ENCODE measurements at places on chromosomes 7 and 10. TPM values are rescaled to one million over a fixed set of nuclear protein-coding genes. Genes with fewer than 3 reads are reported as not detected.

LIPK gene
- total RNA-seq = not detected

GHRHR gene
- not detected for total RNA-seq

PLPP4 gene
- total RNA-seq = not detected

MACC1 gene
- total RNA-seq = 1.3 TPM

GPRIN2 gene
- total RNA-seq = 2.8 TPM

NUTM2E gene
- 0.21 TPM for total RNA-seq

CARD11 gene
- total RNA-seq = 2.9 TPM

TRIM74 gene
- not detected for total RNA-seq

SPDYE5 gene
- not detected for total RNA-seq

TMEM213 gene
- total RNA-seq = not detected

WIPF3 gene
- 3.3 TPM for total RNA-seq

GATA3 gene
- total RNA-seq = 0.60 TPM

SP8 gene
- total RNA-seq = 0.21 TPM

LRGUK gene
- total RNA-seq = 2.1 TPM

CUEDC2 gene
- total RNA-seq = 149 TPM

TRA2A gene
- 46.3 TPM for total RNA-seq

Data from tibial nerve (tissue), 4 donors.